Stimulated activated CD4-positive, alpha-beta T cell treated with anti-CD3 and anti-CD28 coated beads, Interleukin-15, amount 100 ng/mL, for 1 hour (primary cell): ENCODE measurements at places on chromosomes 3 and 15.

DNA sequence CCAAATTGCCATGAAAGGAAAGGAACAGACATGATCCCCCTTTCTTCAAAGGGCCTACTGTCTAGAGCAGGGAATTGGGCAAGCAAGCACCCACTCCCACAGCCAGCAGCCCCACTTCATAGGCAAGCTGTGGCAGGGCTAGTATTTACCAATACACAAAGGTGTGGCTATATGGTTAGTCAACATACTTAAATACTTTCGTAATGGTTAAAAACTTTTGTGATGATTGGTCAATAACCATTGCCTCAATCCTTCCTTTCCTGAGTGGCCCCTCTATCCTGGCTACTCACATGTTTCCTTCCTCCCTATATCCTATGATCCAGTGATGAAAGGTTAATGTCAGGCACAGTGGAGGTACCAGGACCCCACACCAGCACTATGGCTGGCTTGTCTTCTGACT is 30.1 kb upstream of the ARL8B start:
- DNase-seq = no peak

DNA sequence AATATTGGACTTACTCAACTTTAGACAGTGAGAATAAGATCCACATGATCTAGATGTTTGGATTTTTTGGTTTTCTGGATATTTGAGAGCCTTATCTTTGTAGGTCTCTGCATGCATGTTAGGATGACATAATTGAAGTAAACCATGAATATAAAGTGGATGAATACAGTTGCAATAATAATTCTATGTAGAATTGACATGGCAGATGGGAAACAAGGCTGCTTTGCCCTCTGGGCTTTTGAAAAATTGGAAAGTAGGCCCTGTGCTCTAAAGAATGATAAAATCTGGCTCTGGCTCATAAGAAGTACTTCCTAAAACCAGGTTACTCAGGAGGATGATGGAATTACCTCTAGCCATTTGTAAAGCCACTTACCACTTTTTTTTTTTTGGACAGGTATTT is 86.9 kb downstream of the ZNF609 start:
- no peak for DNase-seq

- no peak for DNase-seq
Measured at GRCh38 chr3:195815169-195815771, 3.5 kb upstream of the MUC4 start.

DNA sequence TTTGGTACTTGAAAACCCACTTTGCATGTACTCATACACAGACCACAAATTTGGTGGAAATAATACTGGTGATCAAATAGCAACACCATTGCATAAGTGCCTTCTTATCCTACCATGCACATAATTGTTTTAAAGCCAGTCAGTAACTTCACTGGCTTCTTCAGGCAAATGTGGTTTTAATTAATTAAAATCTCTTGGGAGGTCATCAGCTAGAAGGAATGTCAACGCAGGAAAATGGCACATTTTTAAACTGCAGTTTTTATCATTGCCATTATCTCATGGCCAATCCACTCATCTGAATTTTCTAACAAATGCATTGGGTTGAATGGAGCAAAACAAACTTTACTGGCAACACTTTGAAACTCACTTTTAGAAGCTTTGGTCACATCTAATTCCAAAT is 105.7 kb upstream of the ZPLD1 start:
- no peak for DNase-seq

- no peak for DNase-seq
Measured at GRCh38 chr15:64233299-64233698, 70.5 kb upstream of the PPIB start.

DNA sequence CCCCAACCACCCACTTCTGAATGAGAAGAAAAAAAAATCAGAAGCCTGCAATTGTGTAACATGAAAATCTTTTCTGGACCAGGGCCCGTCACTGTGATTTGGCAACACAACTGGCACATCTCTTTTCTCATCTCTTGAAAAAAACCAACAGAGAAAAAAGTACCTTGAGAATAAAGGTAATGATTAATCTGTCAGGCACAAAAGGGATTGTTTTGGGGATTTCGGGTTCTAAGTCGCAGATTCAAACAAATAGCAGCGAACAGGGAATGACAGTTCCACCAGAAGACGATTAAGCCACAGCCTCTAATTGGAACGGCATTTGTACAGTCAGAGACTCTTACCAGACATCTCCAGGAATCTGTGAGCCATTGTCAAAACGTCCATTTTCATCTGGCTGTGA is at the start of gene AQP9:
AQP9 (plus strand) TSS at position 276 of the 400 bp plus-strand sequence. CDS start 185 bp downstream, outside the sequence.
- DNase-seq = no peak

- no peak for DNase-seq
Measured at GRCh38 chr15:31472636-31473384, 146.2 kb downstream of the KLF13 start.

DNA sequence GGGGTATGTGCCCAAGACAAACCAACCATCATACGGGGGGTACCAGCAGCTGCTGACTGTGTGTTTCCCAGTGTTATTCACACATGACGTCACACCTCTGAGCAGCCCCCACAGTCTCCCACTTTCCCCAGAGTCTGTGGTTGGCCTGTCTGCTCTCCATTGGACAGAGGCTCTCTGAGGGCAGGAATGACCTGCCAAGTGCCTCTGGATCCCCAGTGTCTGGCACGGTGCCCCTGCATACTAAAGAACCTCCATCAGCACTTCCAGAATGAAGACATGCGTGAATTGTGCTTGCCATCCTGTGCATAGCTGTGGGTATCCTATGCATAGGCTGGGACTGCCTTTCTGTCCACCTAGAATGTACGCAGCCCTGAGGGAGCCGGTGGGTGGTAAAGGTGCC is 3.5 kb upstream of the CCDC9B start:
- DNase-seq = no peak

- DNase-seq = no peak
Measured at GRCh38 chr15:83835479-83835878, 181.6 kb downstream of the ADAMTSL3 start.

DNA sequence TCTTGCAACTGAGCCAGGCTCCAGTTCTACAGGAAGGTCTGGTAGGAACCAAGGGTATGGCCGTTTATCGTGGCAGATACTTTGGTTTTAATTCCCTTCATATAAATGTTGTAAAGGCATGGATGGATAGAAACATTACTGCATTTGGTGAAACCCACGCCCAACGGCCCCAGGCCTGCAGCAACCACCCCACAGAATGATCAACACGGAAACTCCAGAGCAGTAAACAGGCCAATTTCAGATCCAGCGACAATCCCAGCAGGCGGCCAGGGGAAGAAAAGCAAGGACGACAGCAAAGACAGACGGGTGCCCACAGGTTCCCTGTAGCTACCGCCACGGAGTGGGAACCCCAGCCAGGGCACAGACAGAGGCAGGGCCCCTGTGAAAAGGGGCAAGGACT is 32.6 kb upstream of the PCSK6 start:
- DNase-seq = no peak

DNA sequence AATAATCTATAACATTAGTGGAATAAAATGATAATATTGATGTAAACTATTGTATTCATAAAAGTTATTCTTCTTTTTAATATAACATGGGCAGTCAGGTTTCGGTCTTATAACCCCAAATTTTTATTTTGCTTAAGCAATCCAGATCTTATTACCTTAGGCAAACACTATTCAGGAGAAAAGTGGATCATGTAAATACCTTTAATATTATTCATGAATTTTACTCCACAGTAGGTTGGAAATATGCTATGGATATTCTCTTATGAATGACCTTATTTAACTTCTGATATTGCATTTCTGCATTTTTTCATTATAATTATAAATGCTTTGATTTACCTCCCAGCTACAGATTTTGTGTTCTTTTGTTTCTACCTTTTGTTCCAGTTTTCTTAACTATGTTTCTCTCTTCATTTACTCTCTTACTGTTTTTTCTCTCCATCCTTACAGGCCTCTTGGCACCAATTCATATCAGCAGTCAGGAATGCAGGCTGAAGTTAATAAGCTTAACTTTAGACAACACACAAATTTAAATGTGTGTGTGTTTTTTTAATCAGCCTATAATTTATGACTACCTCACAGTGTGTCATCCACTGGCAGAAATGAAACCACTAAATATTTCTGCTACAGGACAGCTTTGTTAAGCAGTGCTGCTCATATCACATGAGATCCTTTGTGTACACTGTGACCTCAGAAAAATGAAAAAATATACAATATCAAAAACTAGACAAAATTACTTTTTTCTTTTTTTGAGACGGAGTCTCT is 111.0 kb downstream of the NSUN3 start:
- no peak for DNase-seq

GRCh38 chr3:22306454-22306853 is 555.4 kb upstream of the ZNF385D start:
- no peak for DNase-seq

- DNase-seq = no peak
Measured at GRCh38 chr15:22257047-22258008, 177.0 kb downstream of the OR4M2 start.

DNA sequence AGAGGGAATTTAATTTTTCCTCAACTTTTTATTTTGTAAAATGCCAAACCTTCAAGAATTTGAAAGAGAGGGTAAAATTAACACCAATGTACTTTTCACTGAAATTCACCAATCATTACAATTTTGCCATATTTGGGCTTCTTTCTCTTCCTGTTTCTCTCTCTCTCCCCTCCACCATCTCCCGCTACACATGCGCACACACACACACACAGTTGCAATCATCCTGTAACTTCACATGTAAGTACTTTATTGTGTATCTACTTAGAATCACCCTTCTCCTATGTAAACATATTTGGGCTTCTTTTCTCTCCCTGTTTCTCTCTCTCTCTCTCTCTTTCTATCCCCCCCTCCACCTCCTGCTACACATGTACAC is 7.4 kb downstream of the ARL14 start:
- no peak for DNase-seq

- DNase-seq = no peak
Measured at GRCh38 chr15:42395838-42396237, 36.5 kb downstream of the CAPN3 start.

- no peak for DNase-seq
Measured at GRCh38 chr15:48939648-48940047, 24.1 kb downstream of the SHC4 start.

GRCh38 chr3:16090024-16090423 is 84.5 kb upstream of the GALNT15 start:
- no peak for DNase-seq

GRCh38 chr3:22157848-22158247 is 406.8 kb upstream of the ZNF385D start:
- DNase-seq = no peak

GRCh38 chr3:52453496-52454249 is at the start of gene TNNC1:
Gene TNNC1 (minus strand): TSS chr3:52454041. CDS start chr3:52454015, 26 bp downstream.
- no peak for DNase-seq

DNA sequence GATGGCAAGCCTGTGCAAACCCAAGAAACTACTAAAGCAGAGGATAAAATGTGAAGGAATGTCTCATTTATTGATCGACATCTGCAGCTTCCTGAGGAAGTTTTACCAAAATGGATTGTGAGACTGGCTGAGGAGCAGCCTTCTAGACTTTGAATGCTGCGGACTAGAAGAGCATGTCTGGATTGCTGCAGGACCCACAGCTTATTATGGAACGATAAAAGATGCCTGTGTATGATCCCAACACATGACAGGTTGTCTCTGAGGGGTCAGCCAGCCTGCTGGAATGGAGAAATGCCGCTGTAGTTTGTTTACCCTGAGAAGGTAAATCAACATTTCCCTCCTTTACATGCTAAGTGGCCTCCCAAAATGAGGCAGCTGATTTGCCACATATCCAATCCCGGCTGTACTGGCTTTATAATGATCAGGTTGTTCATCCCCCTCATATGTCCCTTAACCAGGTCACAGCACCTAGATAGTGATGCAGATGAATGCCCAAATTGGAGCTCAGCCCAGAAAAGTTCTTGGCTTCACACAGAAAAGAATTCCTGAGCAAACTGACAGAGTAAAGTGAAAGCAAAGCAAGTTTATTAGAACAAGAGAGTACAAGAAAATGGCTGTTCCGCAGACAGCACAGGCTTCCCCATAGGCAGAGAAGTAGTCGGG is 63.9 kb downstream of the IL12A start:
- no peak for DNase-seq

DNA sequence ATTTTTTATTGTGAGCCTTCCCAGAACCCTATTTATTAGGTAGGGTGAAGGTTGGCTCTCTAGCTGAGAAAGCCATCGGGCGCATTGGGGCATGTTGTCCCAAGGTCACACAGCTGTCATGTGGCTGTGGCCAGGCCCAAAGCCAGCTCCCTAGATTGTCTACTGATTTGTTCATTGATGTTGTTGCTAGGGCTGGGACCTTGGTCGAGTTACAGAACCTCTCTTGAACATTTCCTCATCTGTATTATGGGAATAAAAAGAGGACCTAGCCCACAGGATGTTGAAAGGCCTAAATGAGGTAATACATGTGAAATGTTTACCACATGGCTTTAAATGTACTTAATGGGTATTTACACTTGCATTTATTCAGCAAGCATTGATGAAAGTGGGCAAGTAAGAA is 252.5 kb downstream of the SUCLG2 start:
- no peak for DNase-seq

DNA sequence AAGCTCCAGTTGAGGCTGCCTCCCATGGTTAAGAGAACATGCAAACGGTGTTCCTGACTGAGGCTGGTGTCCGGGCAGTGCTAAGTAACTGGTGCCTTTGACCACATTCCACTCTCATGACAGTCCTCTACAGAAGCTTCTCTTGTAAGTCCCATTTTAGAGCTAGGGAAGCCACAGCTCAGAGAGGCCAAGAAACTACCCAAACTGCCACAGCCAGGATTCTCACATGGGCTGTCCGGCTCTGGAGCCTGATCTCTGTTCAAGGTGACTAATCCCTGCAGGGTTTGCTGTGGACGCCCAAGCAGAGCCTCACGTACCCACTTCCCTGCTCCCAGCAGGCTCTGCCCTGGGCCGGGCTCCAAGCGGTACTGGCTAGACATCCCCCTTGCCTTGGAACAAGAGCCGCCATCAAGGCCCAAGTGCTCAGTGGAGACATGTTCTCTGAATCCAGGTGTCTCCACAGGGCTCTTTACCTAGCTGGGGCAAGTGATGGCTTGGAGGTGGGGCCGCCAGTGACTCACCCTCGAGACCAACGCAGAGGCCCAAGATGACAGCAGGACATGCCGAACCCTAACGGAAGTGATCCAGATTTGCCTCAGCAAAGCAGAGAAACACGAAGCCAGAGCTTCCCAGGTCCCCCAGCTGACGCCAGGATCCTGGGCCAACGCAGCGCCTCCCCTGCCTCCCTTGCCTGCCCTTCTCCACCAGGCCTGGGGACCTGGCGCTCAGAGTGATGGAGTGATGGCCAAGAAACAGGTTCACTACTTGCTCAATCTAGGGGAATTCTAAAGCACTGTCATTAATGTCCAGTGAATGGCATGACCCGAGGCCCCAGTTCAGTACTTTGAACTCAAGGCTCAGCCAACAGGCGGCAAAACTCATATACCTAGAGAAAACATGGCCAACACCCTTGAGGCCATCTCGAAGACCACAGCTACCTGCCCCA is 24.4 kb downstream of the KLHL25 start:
- DNase-seq = no peak

- DNase-seq = no peak
Measured at GRCh38 chr3:133941415-133941821, 45.7 kb upstream of the RAB6B start.
